ENCODE measurements at places on chromosomes 3 and 15.

DNA sequence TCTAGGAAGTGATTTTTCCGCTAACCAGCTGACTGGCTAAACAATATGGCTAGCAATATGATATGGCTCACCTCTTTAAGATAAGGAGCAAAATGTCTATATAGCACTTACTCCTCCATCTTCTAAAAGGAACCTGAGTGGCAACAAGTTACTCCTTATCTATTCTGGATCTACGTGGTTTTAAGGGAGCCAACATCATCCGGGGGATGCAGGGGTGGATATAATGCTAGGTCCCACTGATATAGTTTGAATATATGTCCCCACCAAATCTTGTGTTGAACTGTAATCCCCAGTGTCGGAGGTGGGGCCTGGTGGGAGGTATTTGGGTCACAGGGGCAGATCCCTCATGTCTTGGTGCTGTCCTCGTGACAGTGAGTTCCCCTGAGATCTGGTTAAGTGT lies 500.7 kb downstream of the FOXP1 start:
- DNase-seq: no peak

GRCh38 chr3:100759159-100759558 lies 49.9 kb downstream of the TFG start:
- DNase-seq: no peak

GRCh38 chr3:152893647-152894046 lies 58.7 kb downstream of the P2RY1 start:
- no peak for DNase-seq

- no peak for DNase-seq
Measured at GRCh38 chr15:62112616-62113593, 46.1 kb downstream of the C2CD4A start.

DNA sequence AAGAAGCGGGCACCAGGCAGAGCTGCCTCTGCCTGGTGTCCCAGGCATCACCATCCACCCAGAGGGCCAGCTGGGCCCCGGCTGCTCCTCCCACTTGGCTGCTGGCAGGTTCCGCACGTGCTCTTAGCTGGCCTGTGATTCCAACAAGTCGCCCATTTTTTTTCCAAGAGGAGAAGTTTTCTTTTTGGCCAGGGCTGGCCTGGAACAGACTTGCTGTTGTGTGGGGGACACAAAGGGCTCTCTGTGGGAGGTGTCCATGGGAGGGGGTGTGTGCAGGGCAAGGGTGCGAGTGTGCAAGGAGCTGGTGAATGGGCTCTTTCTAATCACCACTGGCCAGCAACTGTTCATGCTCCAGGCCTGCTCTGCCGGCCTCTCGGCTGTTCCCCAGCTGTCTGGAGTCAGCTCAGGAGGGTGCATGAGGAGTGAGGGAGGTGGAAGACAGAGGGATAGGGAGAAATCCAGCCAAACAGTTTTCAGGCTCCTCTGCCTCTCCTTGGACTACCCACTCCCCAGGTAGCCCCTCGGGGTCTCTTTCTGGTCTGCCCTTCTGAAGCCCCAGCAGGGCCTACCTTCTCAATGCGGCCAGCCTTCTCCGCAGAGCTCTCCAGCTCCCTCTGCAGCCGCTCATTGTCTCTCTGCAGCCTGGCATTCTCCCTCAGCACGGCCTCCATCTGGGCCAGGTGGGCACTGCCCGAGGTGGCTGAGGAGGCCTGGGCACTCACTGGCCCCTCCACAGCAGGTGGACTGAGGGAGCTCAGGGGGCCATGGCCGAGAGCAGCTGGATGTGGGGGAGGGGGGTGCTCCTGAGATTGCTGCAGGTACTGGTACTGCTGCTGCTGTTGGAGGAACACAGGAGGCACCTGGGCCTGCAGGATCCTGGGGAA lies 7.1 kb downstream of the AMOTL2 start:
- DNase-seq: no peak

GRCh38 chr3:186598794-186599141 lies 14.1 kb upstream of the AHSG start:
- DNase-seq: no peak

- DNase-seq: no peak
Measured at GRCh38 chr3:187773233-187774184, 28.2 kb upstream of the BCL6 start.

DNA sequence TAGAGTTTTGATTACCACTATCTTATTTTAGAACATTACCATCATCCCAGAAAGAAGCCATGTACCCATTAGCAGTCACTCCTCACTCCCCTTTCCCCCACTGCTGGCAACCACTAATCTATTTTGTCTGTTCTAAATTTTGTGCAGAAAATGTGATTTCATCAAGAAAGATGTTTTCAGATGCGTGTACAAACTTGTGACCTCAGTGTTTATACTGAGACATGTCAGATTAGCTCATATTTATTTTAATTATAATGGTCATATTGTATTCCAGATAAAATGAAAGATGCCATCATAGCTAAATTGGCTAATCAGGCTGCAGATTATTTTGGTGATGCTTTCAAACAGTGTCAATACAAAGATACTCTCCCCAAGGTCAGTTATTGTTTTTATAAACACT lies 27.8 kb downstream of the PDCD6IP start:
- no peak for DNase-seq

DNA sequence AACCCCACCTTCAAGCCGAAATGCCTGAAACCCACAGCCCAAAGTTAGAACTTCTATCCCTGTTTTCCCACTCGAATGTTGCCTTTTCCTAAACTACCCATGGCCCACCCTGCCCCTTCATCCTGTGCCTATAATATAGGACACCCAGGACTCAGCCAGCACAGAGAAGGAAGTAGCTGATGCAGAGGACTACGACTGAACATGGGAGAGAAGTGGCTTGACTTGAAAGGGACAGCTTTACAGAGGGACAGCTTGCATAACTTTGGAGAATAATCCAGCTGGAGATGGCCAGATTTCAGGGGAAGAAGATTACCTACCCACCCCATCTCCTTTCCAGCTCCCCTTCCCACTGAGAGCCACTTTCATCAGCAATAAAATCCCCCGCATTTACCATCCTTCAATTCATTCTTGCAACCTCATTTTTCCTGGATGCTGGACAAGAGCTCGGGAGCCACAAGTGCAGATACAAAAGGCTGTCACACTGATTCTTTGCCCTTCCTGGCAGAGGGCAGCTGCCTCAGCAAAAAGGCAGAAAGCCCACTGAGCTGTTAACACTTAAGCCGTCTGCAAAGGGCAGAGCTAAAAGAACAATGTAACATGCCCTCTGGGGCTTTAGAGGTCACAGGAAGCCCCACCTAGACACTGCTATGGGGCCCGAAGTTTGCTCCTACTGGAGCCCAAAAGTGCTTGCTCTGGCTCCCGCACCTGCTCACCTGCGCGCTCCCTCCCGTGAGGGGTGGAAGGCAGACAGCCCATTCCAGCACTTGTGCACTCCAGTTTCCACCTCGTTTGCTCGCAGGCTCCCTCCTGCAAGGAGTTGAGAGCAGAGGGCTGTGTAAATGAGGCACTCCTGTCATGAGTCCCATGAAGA lies 224.0 kb downstream of the TBC1D5 start:
- DNase-seq: no peak

GRCh38 chr15:89128320-89129122 lies 40.3 kb downstream of the ABHD2 start:
- DNase-seq: no peak

GRCh38 chr3:97662264-97662663 lies 102.3 kb upstream of the ARL6 start:
- no peak for DNase-seq

- no peak for DNase-seq
Measured at GRCh38 chr3:190083635-190084034, 37.1 kb downstream of the P3H2 start.

DNA sequence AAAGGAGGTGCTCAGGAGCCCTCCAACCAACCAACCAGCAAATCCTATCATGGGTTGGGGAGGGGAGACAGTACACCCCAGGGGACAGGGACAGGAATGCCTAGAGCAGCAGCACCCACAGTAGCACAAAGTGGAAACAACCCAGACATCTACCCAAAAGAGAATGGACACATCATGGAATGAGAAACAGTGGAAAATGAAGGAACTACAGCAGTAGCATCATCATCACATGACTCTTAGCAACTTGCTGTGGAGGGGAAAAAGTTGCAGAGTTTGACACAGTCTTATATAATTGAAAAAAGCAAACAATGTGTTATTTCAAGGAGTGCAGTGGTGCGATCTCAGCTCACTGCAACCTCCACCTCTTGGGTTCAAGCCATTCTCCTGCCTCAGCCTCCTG lies 11.0 kb downstream of the C3orf22 start:
- DNase-seq: no peak

- DNase-seq: no peak
Measured at GRCh38 chr15:32908872-32909271, 191.1 kb downstream of the GREM1 start.

DNA sequence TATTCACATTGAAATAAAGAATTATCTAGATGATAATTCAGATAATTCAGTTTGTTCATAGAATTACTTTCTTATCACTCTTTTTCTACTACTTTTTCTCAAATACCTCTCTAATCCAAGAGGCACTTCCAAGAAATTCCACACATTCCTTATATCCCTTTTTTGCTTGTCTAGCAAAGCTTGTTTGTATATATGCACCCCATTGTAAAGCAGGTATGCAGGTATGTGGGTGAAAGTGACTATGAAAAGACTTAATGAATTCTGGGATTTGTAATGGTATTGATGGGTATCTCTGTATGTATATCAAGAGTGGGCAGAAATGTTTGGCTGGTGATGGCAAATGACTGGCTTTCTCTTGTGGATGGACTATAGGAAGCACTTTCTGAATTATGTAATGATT lies 94.1 kb upstream of the FGF7 start:
- DNase-seq: no peak

DNA sequence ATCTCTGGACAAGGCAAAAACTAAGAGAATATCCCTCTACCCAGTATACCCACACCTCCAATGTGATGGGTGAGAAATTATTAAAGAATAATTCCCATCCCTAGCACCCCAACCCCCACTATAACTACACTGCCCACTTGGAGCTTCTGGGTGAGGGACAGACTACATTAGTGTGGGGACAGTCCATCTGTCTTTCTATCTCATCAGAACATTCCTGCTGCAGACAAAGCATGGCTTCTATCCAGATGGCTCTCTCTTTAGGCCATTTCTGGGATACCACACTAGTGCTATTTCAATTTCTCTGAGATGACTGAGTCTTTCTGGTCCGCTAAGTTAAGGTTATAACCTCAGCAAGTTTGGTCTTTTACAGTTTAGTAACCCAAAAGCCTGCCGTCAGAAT lies 6.6 kb downstream of the CSNK1G1 start:
- no peak for DNase-seq

- no peak for DNase-seq
Measured at GRCh38 chr3:149376718-149377407, 586 bp downstream of the TM4SF1 start.

- no peak for DNase-seq
Measured at GRCh38 chr3:53229171-53229570, 26.7 kb downstream of the TKT start.

DNA sequence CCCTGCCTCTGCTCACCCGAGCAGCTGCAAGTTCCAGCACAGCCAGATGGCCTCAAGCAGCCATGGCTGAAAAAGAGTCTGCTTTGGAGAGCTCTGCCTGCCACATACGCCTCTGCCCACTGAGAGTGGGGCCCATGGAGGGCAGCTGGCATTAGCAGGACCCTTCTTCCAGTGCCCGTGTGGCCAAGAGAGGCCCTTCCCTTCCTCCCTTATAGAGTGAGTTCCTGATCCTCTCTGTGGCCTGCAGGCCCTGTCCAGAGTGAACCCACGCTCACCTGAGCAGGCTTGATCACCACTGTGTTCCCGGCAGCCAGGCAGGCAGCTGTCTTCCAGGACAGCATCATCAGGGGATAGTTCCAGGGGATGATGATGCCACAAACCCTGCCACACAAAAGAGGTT lies 41.4 kb upstream of the SLC41A3 start:
- DNase-seq: no peak

DNA sequence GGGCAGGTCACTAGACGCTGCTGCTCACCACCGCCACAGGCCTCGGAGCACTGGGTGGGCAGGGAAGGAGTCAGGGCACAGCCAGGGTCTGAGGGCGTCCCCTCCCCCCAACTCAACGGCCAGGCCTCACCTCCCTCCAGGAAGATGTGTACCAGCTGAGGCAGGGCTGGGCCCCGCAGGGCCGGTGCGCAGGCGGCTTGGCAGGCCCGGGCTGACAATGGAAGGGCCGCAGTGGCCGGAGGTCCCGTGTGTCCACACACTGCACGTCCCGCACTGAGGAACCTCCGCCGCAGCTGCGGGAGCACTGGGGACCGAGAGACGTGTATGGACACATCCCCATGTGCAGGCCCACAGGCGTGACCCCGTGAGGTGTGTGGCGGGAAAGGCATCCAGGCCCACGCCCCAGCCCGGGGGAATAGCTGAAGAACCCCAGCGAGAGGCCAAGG lies 47.4 kb downstream of the ADAMTS7 start:
- DNase-seq: no peak

- no peak for DNase-seq
Measured at GRCh38 chr3:18411541-18411940, 13.6 kb downstream of the SATB1 start.

GRCh38 chr3:5458526-5458925 lies 271.0 kb downstream of the EDEM1 start:
- no peak for DNase-seq

DNA sequence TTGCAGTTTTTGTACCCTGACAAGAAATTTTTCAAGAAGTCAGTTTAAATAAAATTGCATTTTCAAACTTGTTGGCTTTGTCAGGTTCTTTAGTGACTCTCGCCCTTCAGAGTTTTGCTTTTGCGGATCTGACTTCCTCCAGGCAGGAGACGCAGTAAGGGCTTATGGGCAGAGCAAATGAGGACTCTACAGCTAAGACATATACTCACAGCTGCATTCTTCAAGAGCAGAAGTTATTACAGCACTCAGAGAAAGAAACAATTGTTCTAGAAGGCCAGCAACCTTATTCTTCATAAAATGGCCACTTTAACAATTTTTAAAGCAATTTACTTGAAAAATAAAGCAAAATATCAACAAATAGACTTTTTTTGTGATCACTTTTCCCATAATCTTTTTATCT lies 438.8 kb upstream of the THRB start:
- no peak for DNase-seq

DNA sequence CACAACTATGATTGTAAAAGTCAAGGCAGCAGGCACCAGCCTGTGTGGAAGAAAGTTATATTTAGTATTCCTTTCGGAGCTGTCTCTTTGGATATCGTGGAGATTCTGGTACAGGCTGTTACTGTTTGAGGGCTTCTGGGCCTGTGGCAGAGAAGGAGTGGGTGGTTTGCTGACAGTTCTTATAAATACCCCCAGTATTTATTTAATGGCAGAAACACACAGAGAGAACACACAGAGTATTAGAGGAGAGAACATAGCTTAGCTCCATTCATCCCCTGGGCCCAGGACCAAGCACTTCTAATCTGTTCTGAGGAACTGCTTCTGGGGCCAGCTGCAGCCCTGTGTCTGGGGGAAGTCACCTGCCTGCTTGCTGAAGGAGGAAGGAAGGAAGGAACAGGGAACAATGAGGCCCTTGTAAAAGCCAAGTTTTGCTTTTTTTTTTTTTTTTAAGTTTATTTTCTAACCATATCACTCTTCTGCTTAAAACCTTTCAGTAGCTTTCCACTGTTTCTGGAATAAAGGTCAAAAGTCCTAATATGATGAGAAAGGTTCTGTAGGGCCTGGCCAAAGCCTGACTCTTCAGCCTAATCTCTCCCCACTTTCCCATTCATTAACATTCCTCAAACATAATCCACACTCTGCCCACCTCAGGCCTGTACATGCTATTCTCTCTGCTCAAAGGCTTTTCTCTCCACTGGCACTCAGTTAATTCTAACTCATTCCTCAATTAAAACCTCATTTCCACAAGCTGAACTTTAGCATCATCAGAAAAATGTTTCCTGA lies 11.8 kb upstream of the PP2D1 start:
- no peak for DNase-seq

GRCh38 chr3:112794622-112795172 lies 52.0 kb downstream of the CD200R1L start:
- DNase-seq: no peak

All from cortex of kidney (tissue), 1 donor.